ENCODE measurements at places on chromosomes 13 and 19.

DNA sequence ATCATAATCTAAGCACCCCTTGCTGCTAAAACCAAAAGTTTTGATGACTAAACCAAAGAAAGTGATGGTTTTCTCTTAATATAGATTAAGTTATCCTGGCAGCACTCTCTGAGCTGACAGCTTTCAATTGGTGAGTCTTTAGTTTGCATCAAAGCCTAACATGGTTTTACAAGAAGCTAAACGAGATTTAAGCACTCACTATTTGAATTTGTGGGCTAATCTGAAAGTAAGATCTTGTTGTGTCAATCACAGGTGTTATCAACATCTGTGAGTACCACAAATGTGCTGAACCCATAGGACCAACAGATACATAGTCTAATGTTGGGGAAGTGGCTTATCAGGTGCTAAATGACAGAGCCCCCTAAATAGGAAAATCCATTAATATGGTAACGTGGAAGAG lies 223.9 kb downstream of the LHFPL6 start:
- H3K36me3 ChIP-seq = no peaks in the 10 kb centered on the region
- no peak for DNase-seq
- no peaks in the 10 kb centered on the region for H3K27me3 ChIP-seq
- no peak overlapping the region for H3K4me3 ChIP-seq

- H3K4me3 ChIP-seq = no peak overlapping the region
- DNase-seq = no peak
- no peaks in the 10 kb centered on the region for H3K27me3 ChIP-seq
- no peaks in the 10 kb centered on the region for H3K36me3 ChIP-seq
Observed at GRCh38 chr13:50179977-50180376, 164.7 kb downstream of the KCNRG start.

GRCh38 chr13:109756778-109757177 lies 29.6 kb downstream of the IRS2 start:
- no peak for DNase-seq
- H3K4me3 ChIP-seq = no peak overlapping the region
- H3K36me3 ChIP-seq = peaks cover 6% of the 10 kb centered on the region
- H3K27me3 ChIP-seq = no peaks in the 10 kb centered on the region
- no peaks in the 10 kb centered on the region for H3K4me1 ChIP-seq

DNA sequence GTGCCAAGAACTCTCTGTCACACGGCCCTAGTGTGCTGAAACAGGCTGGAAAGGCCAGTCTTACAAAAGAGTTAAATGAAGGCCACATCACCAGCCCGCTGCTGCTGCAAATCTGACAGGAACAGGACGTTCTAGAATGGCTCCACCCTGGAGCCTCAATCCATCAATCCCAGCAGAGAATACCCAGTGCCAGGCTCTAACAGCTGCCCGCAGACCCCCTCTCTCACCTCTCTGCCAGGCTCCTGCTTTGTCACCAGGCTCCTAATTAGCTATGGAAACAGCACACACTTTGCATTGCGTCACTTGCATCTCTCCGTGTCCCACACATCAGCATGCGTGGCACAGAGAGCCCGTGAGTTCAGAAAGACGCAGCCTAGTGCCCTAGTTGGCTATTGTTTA lies 314.1 kb downstream of the FOXO1 start:
- peaks cover 2% of the 10 kb centered on the region for H3K4me1 ChIP-seq
- no peaks in the 10 kb centered on the region for H3K27me3 ChIP-seq
- H3K27ac ChIP-seq = no peak overlapping the region
- H3K36me3 ChIP-seq = no peaks in the 10 kb centered on the region
- H3K4me3 ChIP-seq = no peak overlapping the region

GRCh38 chr13:61728471-61728870 lies 312.8 kb upstream of the PCDH20 start:
- H3K4me3 ChIP-seq = no peak overlapping the region
- H3K27me3 ChIP-seq = no peaks in the 10 kb centered on the region
- no peak for DNase-seq

GRCh38 chr13:113639616-113640262 lies 18.3 kb downstream of the ATP4B start:
- H3K4me3 ChIP-seq = no peak overlapping the region
- no peak overlapping the region for H3K27ac ChIP-seq
- H3K4me1 ChIP-seq = no peaks in the 10 kb centered on the region
- H3K36me3 ChIP-seq = peaks cover 71% of the 10 kb centered on the region
- H3K27me3 ChIP-seq = no peaks in the 10 kb centered on the region

- H3K36me3 ChIP-seq = peaks cover 90% of the 10 kb centered on the region
- no peak overlapping the region for H3K27ac ChIP-seq
- H3K27me3 ChIP-seq = no peaks in the 10 kb centered on the region
Observed at GRCh38 chr13:111270765-111271698, 49.4 kb upstream of the TEX29 start.

DNA sequence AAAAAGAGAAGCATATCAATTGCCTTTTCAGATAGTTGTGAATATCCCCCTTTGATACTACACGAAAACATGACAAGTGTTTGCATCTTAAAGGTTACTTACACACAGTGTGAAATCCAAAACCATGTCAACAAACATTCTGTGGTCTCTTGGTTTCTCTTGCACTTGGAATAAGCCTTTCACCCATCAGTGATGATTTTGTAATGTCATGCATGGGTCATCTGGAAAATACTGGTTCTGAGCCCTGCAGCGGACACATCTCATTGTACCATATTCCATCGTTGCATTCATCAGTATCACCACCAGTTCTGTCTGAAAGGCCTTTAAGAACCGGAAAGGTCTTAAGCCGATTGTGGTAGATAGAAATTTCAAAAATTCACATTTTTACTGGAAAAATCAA lies 65.4 kb upstream of the SOX1 start:
- H3K36me3 ChIP-seq = no peaks in the 10 kb centered on the region
- no peaks in the 10 kb centered on the region for H3K4me1 ChIP-seq
- H3K27me3 ChIP-seq = no peaks in the 10 kb centered on the region
- no peak overlapping the region for H3K4me3 ChIP-seq
- no peak for DNase-seq

DNA sequence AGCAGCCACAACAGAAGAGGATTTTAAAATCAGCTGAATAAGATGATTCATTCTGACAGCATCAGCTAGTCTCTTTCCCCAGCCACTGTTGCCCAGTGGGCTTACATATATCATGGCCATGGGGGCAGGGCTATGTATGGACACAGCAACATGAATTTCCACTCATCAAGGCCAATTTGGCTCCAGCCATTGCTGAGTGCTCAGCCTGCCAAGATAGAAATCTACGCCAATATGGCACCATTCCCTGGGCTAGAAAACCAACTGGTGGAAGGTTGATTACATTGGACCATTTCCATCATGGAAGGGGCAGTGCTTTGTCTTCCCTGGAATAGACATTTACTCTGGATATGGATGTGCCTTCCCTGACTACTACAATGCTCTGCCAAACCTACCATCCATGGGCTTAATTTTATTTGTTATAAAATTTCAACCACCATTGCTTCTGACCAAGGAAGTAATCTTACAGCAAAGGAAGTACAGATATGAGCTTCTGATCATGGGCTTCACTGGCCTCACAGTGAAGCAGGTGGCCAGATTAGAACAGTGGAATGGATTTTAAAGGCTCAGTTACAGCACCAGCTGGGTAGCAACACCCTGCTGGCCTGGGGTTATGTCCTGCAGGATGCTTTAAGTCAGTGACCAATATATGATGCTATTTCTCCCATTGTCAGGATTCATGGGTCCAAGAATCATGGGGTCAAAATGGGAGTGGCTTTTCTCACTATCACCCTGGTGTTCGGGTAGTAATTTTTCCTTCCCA lies 9.8 kb upstream of the ALOX5AP start:
- no peak for DNase-seq
- no peaks in the 10 kb centered on the region for H3K36me3 ChIP-seq
- no peaks in the 10 kb centered on the region for H3K27me3 ChIP-seq
- H3K4me1 ChIP-seq = no peaks in the 10 kb centered on the region

DNA sequence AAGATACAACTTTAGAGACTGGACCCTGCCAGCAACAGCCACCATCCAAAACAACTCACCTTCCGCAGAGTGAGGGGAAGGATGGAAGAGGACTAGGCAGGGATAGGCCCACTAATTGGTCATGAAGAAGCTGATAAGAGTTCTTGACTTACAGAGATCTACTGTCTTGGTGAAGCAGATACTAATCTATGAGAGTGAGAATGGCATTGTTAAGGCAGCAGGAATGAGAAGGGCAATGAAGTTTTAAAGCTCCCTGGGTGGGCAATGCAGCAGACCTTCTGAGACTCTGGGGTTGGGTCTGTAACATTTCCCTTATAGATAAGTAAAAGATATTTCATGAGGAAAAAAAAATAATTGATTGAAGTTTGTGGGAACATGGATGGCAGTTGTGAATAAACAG lies 63.7 kb downstream of the KLF12 start:
- no peaks in the 10 kb centered on the region for H3K36me3 ChIP-seq
- DNase-seq = no peak
- no peak overlapping the region for H3K4me3 ChIP-seq
- peaks cover 36% of the 10 kb centered on the region for H3K4me1 ChIP-seq

- H3K27ac ChIP-seq = no peak overlapping the region
- no peaks in the 10 kb centered on the region for H3K36me3 ChIP-seq
- no peaks in the 10 kb centered on the region for H3K4me1 ChIP-seq
- H3K27me3 ChIP-seq = no peaks in the 10 kb centered on the region
- DNase-seq = no peak
- no peak overlapping the region for H3K4me3 ChIP-seq
Observed at GRCh38 chr13:46267166-46267565, 55.4 kb downstream of the LRRC63 start.

- H3K4me3 ChIP-seq = no peak overlapping the region
- no peaks in the 10 kb centered on the region for H3K27me3 ChIP-seq
- no peak for DNase-seq
- H3K4me1 ChIP-seq = no peaks in the 10 kb centered on the region
- no peaks in the 10 kb centered on the region for H3K36me3 ChIP-seq
- H3K27ac ChIP-seq = no peak overlapping the region
Observed at GRCh38 chr13:75723901-75724300, 87.8 kb downstream of the LMO7 start.

DNA sequence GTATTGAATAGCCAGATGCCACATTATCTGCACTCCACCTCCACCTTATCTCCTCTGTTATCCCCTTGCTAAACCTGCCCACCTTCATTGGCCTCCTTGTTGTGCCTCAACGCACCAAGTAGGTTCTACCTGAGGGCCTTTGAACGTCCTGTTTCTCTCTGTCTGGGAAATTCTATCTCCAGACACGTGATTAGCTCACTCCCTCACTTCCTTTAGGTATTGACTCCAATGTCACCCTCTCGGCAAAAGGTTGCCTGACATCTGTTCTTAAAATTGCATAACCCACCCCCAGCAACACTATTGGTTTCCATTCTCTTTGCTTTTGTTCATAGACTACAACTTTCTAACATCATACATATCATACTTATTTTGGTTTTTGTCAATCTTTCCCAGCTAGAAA lies 56.5 kb upstream of the MEDAG start:
- H3K36me3 ChIP-seq = no peaks in the 10 kb centered on the region
- no peak overlapping the region for H3K27ac ChIP-seq
- no peak overlapping the region for H3K4me3 ChIP-seq
- no peak for DNase-seq
- no peaks in the 10 kb centered on the region for H3K27me3 ChIP-seq

- no peaks in the 10 kb centered on the region for H3K36me3 ChIP-seq
- peaks cover 6% of the 10 kb centered on the region for H3K27me3 ChIP-seq
- H3K4me3 ChIP-seq = no peak overlapping the region
Observed at GRCh38 chr19:44720945-44721344, 22.0 kb downstream of the CEACAM16 start.

DNA sequence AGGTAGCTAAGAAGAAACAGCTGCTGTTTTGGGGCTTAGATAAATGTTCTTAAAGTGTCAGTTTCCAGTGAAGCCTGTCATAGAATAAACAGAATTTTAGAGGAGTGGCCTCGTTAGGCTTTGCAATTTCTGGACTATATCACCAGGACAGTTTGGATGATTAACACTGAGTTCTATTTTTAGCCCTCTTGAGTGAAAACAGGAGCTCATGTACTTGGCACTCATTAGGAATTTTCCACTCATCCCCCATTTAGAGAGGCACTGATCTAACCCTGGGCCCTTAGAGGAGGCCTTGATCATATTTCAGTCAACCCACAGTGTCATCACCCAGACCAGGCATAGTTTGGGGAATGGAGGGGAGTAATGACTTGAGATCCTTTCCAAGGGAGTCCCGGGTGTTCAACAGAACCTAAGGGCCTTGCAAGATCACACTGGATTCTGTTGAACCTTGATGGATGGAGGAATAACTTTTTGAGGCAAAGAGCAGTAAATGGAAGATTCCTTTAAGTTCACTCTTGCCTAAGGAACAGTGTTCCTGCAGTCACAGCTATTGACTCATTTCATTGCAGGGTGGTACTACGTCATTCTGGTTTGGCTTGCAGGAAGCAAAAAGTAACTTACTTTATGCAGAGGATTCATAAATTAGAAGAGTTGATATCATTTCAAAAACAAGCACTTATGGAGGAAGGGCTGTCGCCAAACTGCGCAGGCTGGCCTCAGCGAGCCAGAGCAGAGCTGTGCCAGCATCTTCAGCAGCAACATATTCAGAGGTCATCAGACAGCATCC lies 160.2 kb downstream of the SLC7A1 start:
- H3K27me3 ChIP-seq = no peaks in the 10 kb centered on the region
- H3K4me1 ChIP-seq = no peaks in the 10 kb centered on the region
- H3K36me3 ChIP-seq = no peaks in the 10 kb centered on the region
- DNase-seq = no peak
- H3K27ac ChIP-seq = no peak overlapping the region
- no peak overlapping the region for H3K4me3 ChIP-seq

DNA sequence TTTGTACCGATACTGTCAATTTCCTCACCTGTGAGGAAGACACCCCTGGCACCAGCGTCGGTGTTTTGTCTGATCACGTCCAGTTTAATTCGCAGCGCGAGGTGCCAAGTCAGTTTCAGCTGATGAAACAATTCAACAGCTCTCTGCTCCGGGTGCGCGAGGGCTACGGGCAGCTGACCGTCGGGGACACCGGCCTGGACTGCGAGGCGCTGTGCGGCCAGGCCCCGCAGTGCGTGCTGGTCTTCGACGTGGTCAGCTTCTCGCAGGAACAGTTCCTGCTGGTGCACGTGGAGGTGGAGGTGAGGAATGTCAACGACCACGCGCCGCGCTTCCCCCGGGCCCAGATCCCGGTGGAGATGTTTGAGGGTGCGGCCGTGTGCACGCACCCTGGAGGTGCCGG lies 171.5 kb downstream of the OLFM4 start:
- no peaks in the 10 kb centered on the region for H3K4me1 ChIP-seq
- peaks cover 24% of the 10 kb centered on the region for H3K27me3 ChIP-seq
- H3K27ac ChIP-seq = no peak overlapping the region
- no peak overlapping the region for H3K4me3 ChIP-seq
- H3K36me3 ChIP-seq = no peaks in the 10 kb centered on the region

GRCh38 chr13:43815204-43815603 lies 28.4 kb upstream of the ENOX1 start:
- no peak overlapping the region for H3K4me3 ChIP-seq
- H3K27me3 ChIP-seq = no peaks in the 10 kb centered on the region
- no peaks in the 10 kb centered on the region for H3K36me3 ChIP-seq
- no peak for DNase-seq
- H3K27ac ChIP-seq = no peak overlapping the region

GRCh38 chr13:60343978-60344377 lies 53.0 kb upstream of the TDRD3 start:
- no peaks in the 10 kb centered on the region for H3K36me3 ChIP-seq
- DNase-seq = no peak
- H3K4me1 ChIP-seq = no peaks in the 10 kb centered on the region
- H3K27ac ChIP-seq = no peak overlapping the region
- no peaks in the 10 kb centered on the region for H3K27me3 ChIP-seq

Data from thymus (tissue), 14 donors.